ENCODE measurements at places on chromosomes 2 and 18.

DNA sequence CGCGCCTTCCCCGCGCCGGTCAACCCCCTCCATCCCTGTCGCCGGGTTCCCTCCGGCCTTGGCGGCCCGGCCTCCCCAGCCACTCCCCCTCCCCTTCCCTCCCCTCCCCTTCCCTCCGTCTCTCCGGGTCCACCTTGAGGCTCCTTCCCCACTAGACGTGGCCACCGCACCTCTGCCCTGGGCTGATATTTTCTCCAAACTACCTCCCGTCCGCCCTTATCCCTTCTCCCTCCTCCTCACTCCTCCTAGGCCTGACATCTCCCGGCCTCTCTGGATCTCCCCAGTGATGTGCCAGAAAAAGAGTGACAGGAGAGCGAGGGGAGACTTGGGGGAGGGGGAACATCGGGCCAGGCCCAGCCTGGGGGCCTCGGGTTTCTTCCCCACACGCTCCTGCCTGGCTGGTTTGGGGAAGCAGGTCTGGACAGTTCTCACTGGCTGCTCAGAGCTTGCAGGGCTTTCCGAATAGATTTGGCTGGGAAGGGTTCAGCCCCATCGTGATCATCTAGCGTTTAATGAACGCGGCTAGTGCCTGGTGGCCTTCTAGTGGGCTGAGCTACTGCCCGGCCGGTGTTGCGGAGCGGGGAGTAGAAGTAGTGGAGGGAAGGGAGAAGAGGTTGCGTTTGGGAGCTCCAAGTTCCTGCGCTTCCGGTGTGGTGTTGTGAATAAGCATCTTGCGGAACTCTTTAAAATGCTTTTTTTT, 641 bp downstream of the MAPRE3 start:
- no peak for DNase-seq

DNA sequence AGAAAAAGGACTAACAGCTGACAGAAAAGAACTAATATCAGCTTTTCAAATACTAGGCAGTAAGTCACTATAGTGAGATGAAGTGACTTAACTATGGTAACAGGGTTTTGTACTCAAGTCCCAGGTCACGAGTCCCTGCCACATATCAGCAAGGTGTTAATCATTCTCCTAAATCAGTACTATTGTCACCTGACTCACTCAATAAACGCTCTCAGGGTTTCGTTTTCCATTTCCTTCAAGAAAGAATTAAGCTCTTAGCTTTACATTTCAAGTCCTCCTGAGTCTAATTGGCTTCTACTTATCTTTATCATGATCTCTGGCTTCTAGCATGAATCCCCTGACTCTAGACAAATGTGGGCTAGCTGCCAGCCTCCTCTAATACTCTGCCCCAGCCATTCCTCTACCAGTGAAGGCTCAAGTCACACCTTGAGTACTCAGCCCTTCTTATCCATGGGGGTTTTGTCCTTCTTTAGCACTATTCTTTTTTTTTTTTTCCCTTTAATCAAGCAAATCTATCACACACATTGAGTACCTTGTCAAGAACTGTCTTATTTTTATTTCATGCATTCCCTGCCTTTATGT, 20.0 kb downstream of the BUB1 start:
- no peak for DNase-seq

DNA sequence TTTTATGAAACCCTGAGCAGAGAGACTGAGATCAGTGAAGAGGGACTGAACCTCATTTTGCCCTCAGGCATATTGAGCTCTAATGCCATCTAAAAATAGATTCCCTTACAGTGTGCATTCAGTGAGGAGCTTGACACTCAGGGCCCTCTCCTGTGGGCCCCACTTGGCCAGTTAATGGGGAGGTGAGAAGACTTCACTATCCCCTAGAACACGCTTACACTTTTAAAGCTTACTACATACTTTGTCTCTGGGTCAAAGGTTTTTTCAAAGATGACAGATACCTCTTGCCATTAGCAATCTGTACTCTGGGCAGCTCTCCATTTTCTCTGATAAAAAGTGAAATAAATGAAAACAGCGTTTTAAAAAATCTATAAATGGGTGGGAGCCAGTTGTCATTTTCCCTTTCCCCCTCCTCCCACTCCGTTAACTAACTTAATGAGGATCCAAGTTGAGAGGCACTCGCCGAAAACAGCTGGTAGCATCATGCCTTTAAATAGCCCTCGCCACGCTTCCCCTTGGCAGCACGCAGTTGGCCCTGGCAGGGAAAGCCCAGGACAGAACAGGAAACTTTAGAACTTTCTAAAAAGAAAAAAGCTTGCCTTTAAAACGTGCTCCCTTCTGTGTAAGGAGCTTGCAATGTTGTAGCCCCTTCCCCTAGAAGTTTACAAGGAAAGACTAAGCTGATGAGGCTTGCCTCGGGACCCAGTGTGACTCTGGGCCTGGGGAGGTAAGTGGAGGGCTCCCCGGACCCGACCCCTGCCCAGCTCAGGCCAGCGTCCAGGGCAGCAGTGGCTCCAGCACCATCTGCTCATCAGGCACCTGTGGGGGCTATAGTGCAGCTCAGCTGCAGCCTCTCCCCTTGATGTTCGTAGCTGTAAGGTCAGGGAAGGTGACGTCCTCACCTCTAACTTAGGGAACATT, 58.8 kb upstream of the FOSL2 start:
- DNase-seq: no peak

- no peak for DNase-seq
Observed at GRCh38 chr18:28183418-28184078, 6.6 kb upstream of the CDH2 start.

GRCh38 chr18:79478484-79479115, 82.9 kb downstream of the NFATC1 start:
- DNase-seq: no peak

GRCh38 chr2:105790461-105791149, 45.9 kb downstream of the NCK2 start:
- no peak for DNase-seq

DNA sequence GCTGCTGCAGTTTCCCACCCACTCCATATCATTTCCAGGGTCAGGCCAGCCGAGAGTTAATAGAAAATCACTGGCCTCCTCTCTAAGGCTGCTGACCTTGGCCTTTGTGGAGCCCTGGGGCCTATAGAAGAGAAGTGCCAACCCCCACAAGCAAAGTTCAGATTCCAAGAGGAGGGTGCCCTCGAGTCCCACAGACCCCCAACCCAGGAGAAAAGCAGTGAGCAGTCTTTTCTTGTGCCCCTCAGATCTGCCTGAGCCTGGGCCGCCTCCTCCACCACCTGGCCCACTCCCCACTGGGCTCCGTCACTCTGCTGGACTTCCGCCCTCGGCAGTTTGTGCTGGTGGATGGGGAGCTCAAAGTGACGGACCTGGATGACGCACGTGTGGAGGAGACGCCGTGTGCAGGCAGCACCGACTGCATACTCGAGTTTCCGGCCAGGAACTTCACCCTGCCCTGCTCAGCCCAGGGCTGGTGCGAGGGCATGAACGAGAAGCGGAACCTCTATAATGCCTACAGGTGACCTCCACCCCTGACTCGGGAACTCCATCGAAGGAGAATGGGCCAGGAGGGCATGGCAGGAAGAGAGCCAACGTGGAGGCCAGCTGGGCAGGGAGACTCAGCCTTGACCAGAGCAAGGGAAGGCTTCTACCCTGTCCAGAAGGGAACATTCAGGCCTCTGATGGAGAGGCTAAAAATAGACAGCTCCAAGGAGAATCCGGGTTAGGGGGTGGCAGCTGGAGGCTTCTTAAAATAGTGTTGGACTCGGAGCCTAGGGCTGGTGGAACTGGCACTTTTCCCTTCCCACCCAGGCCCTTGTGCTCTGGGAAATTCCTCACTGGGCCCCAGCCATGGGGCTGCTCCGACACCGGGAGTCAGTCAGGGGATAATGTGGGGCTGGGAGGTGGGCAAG, 6.2 kb downstream of the PKDCC start:
- DNase-seq: no peak

GRCh38 chr2:17506736-17507616, 11.3 kb downstream of the RAD51AP2 start:
- no peak for DNase-seq

DNA sequence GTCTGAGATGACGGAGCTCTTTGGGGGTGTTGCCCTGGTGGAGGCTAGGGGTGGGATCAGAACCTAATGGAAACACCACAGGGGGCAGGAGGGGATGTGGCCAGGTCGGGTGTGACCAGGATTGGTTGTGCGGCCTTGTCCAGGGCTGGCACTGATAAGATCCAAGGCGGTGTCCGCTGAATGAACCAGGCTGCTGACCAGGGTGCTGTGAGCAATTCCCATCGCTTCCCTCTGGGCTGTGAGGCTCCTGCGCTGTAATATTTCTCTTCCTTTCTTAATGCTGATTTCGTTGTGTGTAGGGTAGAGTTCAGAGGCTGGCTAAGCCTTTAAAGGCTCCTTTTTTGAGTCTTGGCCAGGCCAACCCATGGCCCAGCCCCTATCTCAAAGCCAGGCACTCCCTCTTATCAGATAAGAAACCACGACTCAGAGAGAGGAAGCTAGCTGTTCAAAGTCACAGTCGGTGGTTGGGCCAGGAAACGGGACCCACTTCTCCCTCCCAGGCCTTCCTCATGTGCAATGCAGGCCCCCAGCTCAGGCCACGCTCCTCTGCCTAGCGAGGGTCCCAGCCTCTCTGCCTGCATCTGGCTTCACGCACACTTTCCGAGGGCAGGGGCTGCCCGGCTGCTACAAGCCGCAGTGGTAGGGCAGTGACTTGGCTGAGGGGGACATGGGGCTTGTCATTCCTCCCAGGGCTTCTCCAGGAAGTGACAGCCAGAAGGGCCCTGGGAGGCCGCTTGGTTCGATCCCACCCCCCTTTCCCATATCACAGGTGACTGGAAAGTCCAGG, 26.0 kb upstream of the FOSL2 start:
- no peak for DNase-seq

- no peak for DNase-seq
Observed at GRCh38 chr2:148596018-148596417, 48.5 kb upstream of the EPC2 start.

DNA sequence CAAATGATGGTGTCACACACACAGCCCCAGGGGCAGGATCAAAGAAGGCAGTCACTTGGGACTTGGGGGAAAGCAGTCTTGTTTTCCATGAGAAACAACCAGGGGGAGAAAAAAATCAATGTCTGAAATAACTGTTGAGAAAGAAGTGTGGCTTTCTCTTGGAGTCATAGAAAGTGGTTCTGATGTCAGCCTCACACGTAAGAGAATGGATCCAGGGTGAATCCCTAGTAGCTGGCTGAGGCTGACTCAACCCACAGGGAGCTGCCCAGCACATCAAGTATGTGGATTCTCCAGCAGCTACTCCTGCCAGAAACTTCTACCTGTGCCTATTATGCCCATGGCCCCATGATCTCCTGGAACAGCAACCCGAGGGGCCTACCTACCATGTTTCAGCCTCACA, 33.6 kb upstream of the ZBTB7C start:
- DNase-seq: no peak

GRCh38 chr18:22267697-22268096, 98.3 kb downstream of the GATA6 start:
- DNase-seq: no peak

DNA sequence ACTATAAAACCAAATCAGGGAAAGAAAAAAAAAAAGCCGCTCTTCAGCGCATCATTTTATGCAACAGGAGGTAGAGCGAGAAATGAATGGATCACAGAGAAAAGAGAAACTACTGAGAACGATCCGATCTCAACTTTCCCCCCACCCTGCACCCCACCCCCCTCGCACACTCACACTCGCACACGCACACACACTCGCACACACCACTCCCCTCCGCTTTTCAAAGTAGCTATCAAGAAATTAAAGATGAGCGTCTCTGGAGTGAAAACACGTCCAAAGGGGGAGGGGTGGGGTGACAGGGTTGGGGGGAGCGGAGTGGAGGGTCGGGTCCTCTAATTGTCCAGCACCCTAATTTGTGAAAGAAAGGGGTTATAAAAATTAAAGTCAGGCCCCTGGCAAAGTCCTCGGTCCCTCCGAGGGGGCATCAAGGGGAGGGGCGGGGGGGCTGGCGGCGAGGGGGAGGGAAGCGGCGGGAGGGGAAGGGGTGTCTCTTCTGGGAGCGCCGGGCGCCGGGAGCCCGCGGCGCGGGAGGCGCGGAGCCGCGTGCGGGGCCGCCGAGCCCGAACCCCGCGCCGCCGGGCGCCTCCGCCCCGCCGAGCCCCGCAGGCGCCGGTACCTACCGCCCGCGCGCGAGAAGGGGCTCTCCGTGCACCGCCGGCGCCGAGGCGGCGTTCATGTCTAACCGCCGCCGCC, 428 bp downstream of the TCF4 start:
- DNase-seq: no peak

DNA sequence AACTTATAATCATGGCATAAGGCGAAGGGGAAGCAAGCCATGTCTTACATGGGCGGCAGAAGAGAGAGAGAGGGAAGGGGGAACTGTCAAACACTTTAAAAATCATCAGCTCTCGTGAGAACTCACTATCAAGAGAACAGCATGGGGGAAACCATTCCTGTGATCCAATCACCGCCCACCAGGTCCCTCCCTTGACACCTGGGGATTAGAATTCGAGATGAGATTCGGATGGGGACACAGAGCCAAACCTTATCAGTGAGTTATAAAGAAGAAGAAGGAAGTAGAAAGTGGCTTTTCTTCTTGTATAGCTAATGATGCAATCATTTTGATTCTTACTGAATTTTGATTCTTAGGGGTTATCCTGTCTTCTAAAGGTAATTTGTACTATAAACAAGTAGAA, 51.4 kb downstream of the SMCHD1 start:
- DNase-seq: no peak

GRCh38 chr2:2234398-2235195, 96.5 kb downstream of the MYT1L start:
- no peak for DNase-seq

GRCh38 chr18:74268175-74268574, 23.6 kb downstream of the CYB5A start:
- DNase-seq: no peak

DNA sequence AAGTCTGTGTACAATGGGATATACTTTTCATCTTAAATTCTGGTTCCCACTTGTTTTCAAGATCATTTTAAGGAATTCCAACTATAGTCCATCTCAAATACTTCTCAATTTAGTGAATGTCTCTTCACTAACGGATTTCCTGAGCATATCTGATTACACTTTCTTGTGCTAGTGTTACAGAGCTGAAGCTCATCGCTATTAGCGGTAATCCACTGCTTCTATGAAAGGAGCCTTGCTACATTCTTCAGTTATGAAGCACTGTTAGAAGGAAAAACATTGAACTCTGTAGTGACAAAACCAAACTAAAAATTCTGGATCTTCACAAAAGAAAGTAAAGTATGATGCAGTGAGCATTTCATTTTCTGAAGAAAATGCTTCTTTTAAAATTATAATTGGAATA, 72.0 kb downstream of the AGPS start:
- DNase-seq: no peak

- no peak for DNase-seq
Observed at GRCh38 chr2:165886487-165887146, 67.0 kb downstream of the TTC21B start.

Measured in fibroblast of skin of left biceps (primary cell).